ENCODE measurements at places on chromosomes 7 and 10.

DNA sequence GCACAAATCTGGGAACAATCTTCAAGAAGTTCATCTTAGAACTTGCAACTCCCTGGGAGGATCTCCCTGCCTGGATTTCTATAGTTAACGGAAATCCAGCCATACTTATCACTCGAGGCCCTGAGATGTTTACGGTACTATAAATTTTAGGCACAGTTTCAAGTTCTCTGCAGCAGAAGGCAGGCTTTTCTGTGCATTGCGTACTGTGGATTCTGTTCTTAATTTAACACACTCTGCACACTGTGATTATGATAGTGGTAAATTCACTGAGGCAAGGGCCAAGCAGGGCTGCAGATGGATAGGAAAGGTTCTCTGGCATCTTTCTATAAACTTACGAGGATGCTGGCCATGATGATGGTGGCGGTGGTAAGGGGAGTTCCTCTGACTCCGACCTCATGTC, 10.6 kb downstream of the INHBA start:
- DNase-seq: no peak

DNA sequence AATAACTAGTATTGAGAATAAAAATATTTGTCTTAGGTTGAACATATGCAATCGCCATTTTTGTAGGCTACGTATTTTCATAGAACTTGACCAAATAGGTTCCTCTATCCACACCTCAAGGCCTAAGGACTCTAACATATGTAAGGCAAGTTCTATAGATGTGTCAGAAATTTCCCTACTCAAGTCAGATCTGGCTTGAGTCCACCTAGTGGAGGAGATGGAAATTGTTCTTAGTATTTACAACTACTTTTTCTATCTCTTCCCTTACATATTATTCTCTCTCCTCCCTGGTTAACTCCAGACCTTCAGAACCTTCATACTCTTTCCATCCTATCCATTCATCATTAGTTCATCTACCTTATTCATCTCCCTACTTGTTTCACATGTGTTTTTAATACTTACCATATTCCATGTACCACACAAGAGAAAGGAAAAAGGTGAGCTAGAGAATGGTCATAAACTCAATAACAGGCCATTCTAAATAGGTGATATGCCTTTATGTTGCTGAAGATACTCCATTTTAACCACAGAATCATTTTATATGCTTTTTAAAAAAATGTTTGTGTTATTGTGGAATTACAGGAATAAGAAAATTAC, 174.5 kb upstream of the HDAC9 start:
- peak; percentile 31 for DNase-seq

DNA sequence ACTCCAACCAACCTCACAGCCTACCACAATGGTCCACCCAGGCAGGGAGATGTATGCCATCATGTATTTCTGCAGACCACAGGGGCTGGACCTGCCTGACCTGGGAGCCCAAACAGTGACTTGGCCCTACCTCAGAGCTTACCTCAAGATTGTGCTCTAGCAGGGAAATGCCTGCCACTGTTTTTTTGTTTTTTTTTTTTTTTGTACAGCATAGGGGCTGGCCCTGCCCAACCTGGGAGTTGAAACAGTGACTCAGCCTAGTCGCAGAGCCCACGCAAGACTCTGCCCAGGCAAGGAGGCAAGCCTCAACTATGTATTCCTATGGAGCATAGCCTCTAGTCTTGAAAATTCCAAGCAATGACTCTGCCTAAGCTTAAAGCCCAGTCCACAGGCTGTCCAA, 39.3 kb upstream of the CDK6 start:
- DNase-seq: peak; percentile 9

DNA sequence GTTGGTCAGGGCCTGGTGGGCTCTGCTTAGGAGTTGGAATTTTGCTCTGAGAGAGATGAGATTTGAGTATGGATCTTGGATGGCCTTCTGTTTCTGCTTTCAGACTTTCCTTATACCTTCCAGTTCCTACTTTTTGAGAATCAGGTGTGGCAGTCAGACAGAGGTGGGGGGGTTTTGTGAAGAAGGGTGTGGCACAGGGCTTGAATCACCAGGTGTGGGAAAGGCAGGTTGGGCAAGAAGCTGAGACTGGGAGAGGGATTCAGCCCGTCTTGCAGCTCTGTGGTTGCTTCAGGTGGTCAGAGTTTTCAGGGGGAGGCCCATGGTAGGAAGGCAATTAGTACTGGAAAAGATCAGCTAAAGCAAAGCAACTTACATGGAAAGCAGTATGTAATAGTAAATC, 340.2 kb downstream of the LRMDA start:
- DNase-seq: no peak

- DNase-seq: no peak
Observed at GRCh38 chr10:16965740-16966447, 148.7 kb upstream of the RSU1 start.

- peak; percentile 78 for DNase-seq
Observed at GRCh38 chr10:110547139-110547761, 20.2 kb upstream of the SMC3 start.

- DNase-seq: no peak
Observed at GRCh38 chr7:138738114-138738513, 37.0 kb upstream of the SVOPL start.

Measured in activated CD4-positive, alpha-beta T cell treated with anti-CD3 and anti-CD28 coated beads, Interleukin-10, Interleukin-2, amounts not matched to agents 100 ng/mL and 50 ng/mL, durations not matched to agents 16 hours and 8 hours (primary cell).